ENCODE measurements at places on chromosomes 3 and 15. TPM values are rescaled to one million over a fixed set of nuclear protein-coding genes. Genes with fewer than 3 reads are reported as not detected.

GRCh38 chr3:177579419-177579818 is 382.1 kb upstream of the TBL1XR1 start:
- DNase-seq: no peak

DNA sequence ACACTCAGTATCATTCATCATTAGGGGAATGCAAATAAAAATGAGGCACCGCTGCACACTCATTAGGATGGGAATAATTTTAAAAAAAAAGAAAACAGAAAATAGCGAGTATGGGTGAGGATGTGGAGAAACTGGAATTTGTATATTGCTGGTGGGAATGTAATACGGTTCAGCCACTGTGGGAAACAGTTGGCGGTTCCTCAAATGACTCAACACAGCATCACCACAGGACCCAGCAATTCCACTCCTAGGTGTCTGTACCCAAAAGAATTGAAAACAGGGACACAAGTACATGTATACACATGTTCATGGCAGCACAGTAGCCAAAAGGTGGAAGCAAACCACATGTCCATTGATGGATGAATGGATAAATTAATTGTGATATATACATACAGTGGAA is 35.2 kb upstream of the RFTN1 start:
- peak; percentile 26 for DNase-seq

GRCh38 chr3:160018959-160019358 is 30.3 kb downstream of the IL12A start:
- DNase-seq: no peak

GRCh38 chr15:62254137-62254934 is 89.3 kb upstream of the C2CD4B start:
- peak; percentile 85 for DNase-seq

The SYNM gene
- total RNA-seq: 4.0 TPM

The CFAP161 gene
- total RNA-seq: under 0.01 TPM
